Activated CD4-positive, alpha-beta T cell treated with anti-CD3 and anti-CD28 coated beads for 36 hours (primary cell): ENCODE measurements at places on chromosomes 1 and 21.

DNA sequence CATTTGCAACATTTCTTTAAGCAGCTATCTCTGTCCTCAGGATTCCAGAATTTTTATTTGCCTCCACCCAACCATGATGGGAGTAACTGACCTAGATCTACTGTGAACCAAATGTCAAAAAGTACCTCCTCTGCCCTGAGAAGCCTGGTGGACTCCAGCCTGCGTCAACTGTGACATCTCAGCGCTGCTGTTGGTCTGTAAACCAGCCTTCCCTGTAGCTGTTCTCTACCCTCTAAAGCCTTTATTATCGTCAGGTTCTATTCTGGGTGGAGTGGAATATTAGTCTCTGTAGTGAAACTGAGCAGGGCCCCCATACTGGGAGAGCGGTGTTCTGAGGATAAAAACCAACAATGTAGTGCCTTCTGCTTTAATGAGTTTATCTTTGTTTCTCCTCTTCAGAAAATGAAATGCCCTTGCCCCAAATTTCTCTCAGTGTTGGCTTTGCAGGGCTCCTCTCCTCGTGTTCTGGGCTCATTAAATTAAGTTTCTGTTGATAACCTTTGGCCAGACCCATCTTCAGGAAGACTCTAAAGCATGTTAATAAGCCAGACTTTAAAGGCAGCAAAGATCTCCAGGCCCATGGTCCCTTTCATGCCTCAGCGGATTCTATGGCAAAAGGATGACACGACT lies 223.1 kb upstream of the PLXNA2 start:
- DNase-seq = no peak

DNA sequence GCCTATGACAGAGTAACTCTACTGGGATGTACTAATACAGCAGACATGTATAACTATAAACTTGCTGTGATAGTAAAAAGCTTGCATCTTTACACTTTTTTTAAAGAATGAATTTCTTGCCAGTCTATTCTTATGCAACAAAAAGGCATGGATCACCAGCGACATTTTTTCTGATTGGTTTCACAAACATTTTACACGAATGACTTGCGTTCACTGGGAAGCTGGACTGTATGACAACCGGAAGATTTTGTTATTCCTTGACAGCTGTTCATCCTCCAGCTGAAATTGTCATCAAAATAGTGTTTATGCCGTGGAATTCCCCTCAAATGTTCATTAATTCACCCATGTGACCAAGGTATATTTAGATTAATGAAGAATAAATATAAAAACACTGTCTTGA lies 131.0 kb downstream of the XPR1 start:
- DNase-seq = no peak

DNA sequence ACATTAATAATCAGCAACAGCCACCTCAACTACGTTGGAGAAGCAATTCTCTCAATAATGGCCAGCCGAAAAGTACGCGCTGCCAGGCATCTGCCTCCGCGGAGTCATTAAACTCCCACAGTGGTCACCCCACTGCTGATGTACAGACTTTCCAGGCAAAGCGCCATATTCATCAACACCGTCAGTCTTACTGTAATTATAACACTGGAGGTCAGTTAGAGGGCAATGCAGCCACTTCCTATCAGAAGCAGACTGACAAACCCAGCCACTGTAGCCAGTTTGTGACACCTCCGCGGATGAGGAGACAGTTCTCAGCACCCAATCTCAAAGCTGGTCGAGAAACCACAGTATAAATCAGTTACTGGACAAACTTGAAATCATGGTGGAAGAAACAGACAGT lies 93.9 kb downstream of the KIF1B start:
- DNase-seq = no peak

DNA sequence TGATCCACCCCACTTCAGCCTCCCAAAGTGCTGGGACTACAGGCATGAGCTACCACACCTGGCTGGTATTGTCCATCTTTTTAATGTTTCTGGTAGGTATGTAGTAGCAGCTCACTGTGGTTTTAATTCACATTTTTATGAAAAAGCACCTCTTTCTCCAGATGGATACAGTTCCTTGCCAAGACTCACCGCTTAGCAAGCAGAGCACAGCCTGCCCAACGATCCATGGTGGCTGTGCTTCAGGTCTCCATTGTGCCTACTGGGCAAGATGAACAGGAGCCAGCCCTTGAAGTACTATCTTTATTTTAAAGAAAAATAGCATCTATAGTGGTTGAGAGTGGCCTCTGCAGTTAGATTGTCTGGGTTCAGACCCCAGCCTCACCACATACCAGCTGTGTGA lies 37.6 kb upstream of the GRHL3 start:
- DNase-seq = no peak

DNA sequence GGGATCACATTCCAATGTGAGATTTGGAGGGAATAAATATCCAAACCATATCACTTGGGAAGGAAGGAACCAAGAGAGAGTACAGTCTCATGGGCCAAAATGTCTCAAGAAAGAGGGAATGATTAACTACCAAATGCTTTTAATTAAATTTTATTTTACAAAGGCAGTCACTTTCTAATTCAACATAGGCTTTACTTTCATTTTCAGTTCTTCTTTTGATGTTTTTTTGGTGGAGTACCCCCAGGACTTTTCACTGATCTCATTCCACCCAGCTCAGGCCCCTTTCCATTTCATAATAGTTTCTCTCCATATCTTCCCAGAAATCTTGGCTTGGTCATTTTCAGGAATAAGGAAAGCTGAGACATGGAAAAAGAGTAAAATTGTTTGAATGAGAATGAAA lies 5.1 kb upstream of the SLAMF7 start:
- no peak for DNase-seq
